Activated naive CD8-positive, alpha-beta T cell treated with anti-CD3 and anti-CD28 coated beads for 36 hours (primary cell): ENCODE measurements at places on chromosomes 16 and 17. TPM values are rescaled to one million over a fixed set of nuclear protein-coding genes. Genes with fewer than 3 reads are reported as not detected.

- DNase-seq = peak; percentile 97
These were observed at the start of the genes RANBP10 and TSNAXIP1 for GRCh38 chr16:67806428-67807147. Gene RANBP10, minus strand, starts transcription at chr16:67806560. Its CDS starts 24 bp downstream, at chr16:67806536. Gene TSNAXIP1, plus strand, starts transcription at chr16:67806889. Its CDS starts 261 bp downstream, at chr16:67807150.

Gene IGF2BP1
- 1.1 TPM for total RNA-seq

DNA sequence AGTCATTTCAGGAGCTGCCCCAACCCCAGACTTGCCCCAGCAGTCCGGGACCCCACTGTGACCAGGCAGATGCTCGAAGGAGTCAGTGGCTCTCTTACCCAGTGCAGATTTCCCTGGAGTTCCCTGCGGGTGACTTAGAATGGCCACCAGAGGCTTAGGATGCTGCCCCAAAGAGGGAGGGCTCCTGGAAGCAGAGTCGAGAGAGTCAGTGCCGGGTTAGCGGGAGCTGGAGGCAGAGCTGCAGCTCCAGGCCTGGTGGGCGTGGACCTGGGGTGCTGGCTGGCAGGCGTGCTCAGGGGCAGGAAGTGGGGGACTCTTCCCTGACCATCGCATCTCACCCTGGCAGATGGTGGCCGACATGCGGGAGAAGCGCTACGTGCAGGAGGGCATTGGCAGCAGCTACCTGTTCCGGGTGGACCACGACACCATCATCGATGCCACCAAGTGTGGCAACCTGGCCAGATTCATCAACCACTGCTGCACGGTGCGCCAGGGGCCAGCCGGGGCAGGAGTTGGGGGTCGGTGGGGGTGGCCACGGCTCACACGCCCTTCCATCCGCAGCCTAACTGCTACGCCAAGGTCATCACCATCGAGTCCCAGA is 1.6 kb upstream of the HSD3B7 start:
- no peak for DNase-seq

Gene ERCC4
- 16.3 TPM for total RNA-seq

Gene NPIPA3
- total RNA-seq = 1.2 TPM

GRCh38 chr17:47004906-47005305 is 25.9 kb upstream of the RPRML start:
- no peak for DNase-seq

- DNase-seq = no peak
These were observed 970.3 kb upstream of the RBFOX1 start for GRCh38 chr16:6362321-6362720.

Gene CRYM
- total RNA-seq = not detected

- no peak for DNase-seq
These were observed 85.4 kb upstream of the CLEC18A start for GRCh38 chr16:69865701-69866100.

- no peak for DNase-seq
These were observed 28.8 kb upstream of the RMI2 start for GRCh38 chr16:11316331-11317015.

Gene PVALEF
- total RNA-seq = not detected

Gene DNAH17
- 0.33 TPM for total RNA-seq

Gene DHRS7C
- total RNA-seq = not detected

DNA sequence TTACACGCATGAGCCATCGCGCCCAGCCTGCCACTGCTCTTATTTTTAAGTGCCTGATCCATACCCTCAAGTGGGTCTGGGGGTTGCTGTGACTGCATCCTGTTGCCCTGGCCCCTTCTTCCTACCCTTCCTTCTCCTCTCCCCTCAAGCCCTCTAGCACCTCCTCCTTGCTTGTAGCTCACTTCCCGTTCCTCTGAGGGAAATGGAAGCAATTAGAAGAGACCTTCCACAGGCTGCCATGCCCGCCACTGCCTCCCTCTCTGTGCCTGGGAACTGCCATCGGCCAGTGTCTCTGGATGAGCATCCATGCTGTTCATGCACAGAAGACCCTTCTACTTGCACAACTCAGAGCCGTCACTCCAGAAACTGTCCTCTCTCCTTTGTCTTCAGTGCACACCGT is 10.6 kb upstream of the TFAP4 start:
- no peak for DNase-seq

Gene RPL13
- total RNA-seq = 2,845 TPM

- no peak for DNase-seq
These were observed 29.1 kb upstream of the ERN1 start for GRCh38 chr17:64158831-64159590.

DNA sequence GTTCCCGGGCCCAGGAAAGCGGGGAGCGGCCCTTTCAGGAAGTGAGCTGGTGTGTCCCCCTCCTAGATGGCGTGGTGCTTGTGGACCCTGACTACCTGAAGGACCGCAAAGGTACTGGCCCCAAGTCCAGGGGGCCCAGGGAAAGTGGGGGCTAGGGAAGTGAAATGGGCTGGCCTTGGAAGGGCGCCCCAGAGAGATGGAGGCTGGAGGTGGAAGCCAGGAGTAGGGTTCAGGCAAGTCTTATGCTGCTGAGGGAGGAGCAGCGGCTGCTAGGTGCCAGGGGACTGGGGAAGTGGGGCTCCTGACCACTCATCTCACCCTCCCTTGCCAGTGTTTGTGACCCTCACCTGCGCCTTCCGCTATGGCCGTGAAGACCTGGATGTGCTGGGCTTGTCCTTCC is 5.6 kb downstream of the ARRB2 start:
- no peak for DNase-seq

DNA sequence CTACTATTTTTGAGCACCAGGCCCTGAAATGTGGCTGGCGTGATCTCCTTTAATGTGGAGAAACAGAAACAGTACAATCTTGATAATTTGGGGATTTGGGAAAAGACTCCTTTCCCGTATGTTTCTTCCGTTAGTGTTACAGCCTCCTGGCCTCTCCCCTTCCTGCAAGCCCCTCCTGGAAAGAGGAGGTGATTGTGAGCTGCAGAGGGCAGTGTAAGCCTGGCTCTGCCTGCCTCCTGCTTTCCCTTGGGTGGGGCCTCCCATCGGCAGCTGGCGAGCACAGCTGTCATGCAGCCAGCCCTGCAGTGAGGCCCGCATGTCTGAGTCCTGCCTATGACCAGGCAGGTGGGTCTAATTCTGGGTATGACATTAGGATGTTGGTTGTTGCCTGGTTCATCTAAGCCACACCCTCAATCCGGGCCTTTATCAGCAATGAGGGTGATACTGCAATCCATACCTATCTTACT is 48.7 kb upstream of the WSB1 start:
- DNase-seq = peak; percentile 45

- peak; percentile 53 for DNase-seq
These were observed 3.7 kb downstream of the PFN1 start for GRCh38 chr17:4944554-4945175.

- DNase-seq = no peak
These were observed 20.8 kb downstream of the GOSR2 start for GRCh38 chr17:46943501-46944393.

GRCh38 chr17:58007781-58008706 is 998 bp upstream of the SRSF1 start:
- no peak for DNase-seq

Gene ACAP1
- 238 TPM for total RNA-seq

Gene TNFRSF13B
- total RNA-seq = 0.52 TPM

Gene KCNH4
- total RNA-seq = 0.44 TPM

Gene GPRC5C
- 2.1 TPM for total RNA-seq

GRCh38 chr17:29045734-29046472 is 3.0 kb downstream of the PIPOX start:
- DNase-seq = no peak

DNA sequence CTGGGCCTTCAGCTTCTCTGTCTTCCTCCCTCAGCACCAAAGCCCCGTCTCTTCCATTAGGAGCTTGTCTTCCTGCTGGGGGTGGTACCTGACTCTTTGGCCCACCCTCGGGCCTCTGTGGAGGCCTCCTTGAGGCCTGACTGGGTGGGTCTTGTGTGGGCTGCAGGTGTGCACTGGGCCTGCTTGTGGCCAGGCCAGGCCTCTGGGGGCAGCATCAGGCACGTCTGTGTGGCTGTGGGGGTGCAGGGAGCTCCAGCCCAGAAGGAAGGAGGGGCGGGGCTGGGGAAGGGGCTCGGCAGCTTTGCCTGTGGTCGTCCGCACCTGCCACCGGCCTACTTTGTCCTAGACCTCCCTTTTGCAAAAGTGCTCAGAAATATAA is 7.0 kb downstream of the PIGQ start:
- no peak for DNase-seq

DNA sequence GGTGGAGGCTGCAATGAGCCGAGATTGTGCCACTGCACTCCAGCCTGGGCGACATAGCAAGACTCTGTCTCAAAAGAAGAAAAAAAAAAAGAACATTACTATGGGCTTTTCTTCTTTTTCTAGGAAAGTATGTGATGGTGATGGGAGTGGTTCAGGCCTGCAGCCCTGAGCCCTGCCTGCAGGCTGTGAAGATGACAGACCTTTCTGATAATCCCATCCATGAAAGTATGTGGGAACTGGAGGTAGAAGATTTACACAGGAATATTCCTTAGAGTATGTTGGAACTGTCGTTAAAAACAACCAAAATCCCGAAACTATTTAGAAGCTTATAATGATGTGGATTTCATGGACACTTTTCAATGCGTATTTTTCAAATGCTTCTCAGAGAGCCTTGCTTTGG is 5.3 kb downstream of the RMI2 start:
- DNase-seq = no peak

DNA sequence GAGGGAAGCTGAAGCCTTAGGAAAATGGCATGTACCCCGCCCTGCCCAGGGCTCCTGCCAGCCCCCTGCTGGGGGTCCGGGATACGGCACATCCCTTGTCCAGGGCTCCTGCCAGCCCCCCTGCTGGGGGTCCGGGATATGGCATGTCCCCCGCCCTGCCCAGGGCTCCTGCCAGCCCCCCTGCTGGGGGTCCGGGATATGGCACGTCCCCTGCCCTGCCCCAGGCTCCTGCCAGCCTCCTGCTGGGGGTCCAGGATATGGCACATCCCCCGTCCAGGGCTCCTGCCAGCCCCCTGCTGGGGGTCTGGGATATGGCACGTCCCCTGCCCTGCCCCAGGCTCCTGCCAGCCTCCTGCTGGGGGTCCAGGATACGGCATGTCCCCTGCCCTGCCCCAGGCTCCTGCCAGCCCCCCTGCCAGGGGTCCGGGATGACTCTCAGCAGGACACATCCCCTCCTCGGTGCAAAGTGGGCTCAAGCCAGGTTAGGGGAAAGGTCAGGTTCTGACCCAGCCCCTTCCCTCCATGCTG is 43.2 kb downstream of the RPH3AL start:
- peak; percentile 42 for DNase-seq

DNA sequence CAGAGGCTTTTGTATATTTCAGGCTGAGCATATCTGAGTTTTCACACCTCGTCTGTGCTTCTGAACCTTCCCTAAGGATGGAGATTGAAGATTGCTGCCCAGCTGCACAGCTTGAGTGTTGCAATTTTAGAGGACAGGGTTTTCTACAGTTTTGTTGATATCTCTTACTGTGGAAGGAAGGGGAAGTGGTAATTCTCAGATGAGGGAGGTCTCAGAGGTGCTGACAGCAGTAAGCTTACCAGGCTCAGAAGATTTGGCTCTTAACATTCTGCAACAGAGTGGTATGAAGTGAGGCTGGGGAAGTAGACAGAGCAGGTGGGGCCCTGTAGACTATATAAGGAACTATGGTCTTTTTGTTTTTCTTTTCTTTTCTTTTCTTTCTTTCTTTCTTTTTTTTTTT is 45.8 kb upstream of the ARHGAP17 start:
- DNase-seq = no peak

DNA sequence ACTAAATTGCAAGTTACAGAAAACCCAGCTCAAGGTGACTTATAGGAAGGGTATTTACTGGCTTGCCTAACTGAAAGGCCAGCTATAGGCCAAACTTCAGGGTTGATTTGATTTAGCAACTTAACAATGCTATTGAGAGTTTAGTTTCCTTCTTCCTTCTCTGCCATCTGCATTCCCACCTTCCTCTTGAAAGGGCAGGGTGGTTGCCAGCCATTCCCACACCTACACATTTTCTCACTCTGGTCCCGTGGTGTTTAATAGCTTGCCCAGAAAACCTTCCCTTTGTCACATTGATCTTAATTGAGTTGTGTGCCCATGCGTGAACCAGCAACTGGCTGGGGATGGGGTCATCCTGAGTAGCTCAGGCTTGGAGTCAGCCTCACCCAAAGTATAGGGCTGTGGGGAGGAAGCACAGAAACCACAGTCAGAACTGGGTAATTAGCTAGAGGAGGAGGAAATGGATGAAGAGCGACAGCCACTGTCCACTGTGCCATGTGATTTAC is 194.7 kb downstream of the SPECC1 start:
- no peak for DNase-seq

DNA sequence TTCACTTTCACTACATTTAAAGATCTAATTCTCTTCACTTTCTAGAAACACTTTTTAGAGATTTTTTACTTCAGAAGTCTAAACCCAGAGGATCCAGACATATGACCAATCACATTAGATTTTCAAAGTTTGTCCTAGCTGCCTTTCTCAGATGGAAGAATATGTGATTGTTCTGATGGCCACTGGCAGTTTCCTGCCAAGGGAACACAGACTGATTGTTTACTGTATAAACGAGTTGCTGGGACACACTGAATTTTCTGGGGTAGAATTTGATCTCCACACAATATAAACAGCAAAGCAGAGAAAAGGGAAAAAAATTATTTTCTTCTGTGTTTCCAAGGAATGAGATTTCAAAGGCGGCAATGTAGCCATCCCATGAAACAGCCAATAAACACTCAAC is 480.0 kb downstream of the TOX3 start:
- DNase-seq = no peak

GRCh38 chr17:54902017-54902416 is 1.4 kb downstream of the TOM1L1 start:
- no peak for DNase-seq

- DNase-seq = no peak
These were observed 92.5 kb upstream of the HAS3 start for GRCh38 chr16:69012906-69013305.

DNA sequence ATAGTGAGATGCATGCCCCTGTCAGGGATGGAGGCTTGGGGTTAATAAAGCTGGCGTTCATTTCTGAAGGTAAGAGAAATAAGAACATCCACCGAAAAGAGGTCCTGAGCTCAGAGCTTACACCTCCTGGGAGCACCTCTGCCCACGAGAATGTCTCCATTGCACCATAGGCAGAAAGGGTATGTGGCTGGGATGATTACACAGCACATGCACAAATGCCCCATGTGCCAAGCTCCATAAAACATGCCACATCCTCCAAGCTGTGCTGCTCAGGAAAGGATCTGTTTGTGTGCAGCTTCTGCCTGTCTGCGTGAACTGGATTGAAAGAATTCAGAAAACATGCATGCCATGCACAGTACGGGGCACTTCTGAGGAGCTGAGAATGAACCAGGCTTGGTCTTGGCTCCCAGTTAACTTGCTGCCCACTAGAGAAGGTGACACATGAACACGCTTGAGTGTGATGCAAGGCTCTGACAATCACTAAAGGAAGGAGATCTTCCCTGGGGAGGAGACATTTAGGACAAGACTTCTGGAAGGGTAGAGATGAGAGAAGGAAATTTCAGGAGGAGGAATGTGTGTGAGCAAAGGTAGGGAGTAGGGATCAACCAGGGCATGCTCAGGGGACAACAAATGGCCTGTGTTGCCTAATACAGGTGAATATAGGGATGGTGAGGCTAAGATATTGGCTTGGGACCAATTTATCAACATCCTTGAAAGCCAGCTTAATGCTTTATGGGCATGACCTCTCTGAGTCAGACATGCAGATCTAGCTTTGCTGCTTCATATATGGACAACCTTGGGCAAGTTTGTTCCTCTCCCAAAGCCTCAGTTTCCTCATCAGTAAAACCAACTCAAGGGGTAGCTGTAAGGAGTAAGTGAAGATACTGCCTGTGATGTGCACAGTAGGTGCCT is 32.0 kb upstream of the SMPD3 start:
- DNase-seq = no peak
